ENCODE measurements at places on chromosomes 16 and 17. TPM values are rescaled to one million over a fixed set of nuclear protein-coding genes. Genes with fewer than 3 reads are reported as not detected.
A peak's percentile ranks its signal among the peaks of the same experiment; 100 is the strongest.

DNA sequence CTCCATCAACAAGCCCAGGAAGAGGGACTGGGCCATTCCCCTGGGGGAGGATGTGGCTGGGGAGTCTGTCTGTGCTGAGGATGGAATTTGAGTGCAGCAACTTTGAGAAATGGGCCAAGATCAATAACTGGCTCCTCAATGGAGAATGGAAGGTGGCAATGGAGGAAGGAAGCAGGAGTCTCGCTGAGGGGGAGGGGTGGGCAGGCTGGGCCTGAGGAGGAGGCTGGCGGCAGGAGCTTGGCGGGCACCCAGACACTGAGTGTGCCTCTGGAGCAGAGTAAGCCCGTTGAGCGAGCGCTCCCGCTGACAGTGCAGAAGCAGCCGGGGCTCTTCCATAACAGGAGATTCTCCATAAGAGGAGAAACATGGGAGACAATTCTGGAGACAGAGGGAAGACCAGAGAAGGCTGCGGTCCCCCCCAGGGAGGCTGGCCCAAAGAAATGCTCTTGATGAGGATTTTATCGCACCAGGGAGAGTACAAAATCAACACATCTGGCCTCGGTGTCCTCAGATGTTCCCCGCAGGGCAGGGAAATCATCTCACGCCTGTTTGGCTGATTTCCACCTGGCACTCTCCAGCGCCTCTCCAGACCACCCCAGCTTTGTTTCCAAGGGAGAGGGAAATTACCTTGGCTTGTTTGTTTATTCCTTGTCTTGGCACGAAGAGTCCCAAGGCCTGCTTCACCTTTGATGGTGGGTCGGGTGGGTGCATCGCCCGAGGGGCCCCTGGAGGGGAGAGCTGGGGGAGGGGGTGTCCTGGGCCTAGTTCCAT lies 2.8 kb upstream of the MMP15 start:
- DNase-seq: no peak

DNA sequence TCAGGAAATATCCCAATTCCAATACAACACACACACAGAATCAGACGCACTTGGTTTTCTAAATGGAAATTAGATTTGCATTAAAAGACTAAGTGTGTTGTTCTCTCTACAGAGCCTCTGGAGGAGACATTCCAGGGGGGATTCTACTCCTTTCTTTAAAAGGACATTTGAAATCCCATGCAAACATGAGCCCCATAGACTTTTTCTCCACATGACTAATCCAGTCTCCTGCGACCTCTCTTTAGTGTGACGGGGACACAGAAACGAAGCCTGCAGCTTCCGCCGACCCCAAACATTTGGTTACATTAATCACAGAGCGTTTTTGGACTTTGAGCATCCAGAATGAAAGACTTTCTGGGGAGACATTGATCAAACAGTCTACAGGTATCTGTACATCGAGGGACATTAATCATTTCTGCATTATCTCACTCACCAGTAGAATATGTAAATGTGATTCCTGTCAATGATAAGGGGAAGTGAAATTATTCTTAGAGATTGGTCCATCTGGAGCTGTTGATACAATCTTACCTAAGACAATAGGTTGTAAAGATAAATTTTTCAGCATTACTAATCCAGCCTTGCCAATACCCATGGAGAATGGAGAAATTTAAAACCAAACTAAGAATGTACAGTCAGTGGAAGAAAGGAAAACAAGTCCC lies 103.4 kb upstream of the IRX3 start:
- no peak for DNase-seq

Gene USP43
- 3.8 TPM for total RNA-seq

DNA sequence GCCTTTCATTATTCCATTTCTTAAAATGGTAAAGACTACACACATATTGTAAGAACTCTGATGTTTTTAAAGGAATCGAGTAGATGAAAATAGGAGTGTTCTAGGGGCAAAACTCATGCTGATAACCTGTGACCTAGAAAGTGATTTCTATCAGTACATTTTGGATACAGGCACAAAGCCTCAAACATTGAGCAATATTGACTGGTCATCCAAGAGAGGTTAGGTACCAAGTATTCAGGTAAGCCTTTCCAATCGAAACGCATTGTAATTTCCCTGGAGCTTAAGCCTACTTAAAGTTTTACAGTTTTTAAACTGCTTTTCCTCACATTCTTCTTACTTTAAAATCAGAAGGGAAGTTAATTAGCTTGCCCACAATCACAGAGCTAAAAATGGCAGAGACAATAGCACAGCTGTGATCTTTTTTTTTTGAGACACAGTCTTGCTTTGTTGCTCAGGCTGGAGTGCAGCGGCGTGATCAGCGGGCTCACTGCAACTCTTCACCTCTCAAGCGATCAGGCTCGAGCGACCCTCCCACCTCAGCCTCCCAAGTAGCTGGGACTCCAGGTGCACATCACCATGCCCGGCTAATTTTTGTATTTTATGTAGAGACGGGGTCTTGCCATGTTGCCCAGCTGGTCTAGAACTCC lies 3.3 kb downstream of the GOT2 start:
- DNase-seq: no peak

DNA sequence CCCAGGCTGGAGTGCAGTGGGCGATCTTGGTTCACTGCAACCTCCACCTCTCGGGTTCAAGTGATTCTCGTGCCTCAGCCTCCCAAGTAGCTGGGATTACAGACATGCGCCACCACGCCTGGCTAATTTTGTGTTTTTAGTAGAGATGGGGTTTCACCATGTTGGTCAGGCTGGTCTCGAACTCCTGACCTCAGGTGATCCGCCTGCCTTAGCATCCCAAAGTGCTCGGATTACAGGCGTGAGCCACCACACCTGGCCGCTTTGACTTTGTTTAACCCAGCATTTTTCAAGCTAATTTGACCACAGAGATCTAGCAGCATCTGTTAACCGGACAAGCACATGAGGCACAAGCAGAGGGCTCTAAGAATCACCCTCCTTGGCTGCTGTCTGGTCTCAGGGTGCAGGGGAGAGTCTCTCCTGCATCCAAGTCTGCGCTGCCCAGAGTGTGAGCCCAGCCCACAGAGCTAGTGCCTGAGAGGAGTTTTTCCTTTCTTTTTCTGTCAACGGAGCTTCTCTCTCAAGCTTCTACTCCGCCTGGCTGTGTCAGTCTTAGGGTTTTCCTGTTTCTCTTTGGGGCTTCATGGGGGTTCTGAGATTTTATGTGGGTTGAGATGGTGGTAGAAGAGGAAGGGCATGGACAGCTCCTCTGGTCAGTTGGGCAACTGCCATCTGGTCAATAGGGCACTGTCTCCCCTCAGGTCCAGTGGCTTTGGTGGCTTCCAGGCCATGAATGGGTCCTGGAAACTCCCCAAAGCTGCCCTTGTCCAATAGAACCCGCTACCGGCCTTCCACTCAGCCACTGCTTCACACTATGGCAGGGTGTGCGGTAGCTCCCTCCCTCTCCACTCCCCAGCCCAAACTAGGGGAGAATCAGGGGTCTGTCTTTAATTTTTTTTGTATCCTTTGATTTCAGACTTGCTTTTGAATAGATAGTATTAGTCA lies 59.6 kb downstream of the TNFRSF13B start:
- peak; percentile 62 for DNase-seq

DNA sequence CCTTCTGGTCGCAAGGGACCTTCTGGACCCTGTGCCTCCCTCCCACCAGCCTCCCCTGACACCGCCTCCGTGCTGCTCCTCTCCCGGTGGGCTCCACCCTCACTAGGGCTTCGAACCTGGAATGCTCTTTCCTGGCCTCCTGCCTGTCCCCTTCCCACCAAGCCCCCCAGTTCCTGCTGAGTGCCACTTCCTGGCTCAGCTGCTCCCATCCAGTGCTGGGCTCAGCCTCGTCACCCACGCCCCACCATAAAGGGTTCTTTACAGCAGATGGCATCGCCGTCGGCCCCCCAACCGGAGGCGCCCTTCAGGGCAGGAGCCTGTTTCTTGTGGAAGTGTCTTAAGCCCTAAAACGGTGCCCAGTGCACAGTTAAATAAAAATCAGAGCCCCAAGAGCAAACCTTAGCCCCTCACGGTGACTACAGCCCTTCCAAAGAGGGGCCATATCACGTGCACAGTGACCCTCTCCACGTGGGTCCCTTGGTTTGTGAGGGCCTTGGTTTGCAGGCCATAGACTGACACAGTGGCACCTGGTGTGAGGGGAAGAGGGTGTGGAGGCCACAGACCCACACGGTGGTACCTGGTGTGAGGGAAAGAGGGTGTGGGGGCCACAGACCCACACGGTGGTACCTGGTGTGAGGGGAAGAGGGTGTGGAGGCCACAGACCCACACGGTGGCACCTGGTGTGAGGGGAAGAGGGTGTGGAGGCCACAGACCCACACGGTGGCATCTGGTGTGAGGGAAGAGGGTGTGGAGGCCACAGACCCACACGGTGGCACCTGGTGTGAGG lies 111.4 kb downstream of the METRNL start:
- no peak for DNase-seq

DNA sequence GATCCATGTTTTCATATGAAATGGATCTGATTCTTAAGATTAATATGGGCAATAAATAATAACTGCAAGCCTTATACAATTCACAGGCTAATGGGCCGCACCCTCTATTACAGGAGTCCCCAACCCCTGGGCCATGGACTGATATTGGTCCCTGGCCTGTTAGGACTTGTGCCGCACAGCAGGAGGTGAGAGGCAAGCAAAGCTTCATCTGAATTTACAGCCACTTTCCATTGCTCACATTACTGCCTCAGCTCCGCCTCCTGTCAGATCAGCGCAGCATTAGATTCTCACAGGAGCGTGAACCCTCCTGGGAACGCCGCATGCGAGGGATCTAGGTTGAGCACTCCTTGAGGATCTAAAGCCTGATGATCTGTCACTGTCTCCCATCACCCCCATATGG lies 26.8 kb downstream of the METTL16 start:
- no peak for DNase-seq

Gene HIGD1B
- total RNA-seq: not detected
